ENCODE measurements at places on chromosomes 16 and 17. TPM values are rescaled to one million over a fixed set of nuclear protein-coding genes. Genes with fewer than 3 reads are reported as not detected.
A peak's percentile ranks its signal among the peaks of the same experiment; 100 is the strongest.

The PFAS gene
- total RNA-seq = 19.3 TPM

The GCGR gene
- total RNA-seq = not detected

The CAVIN1 gene
- 256 TPM for total RNA-seq

The ZCCHC14 gene
- total RNA-seq = 24.8 TPM

DNA sequence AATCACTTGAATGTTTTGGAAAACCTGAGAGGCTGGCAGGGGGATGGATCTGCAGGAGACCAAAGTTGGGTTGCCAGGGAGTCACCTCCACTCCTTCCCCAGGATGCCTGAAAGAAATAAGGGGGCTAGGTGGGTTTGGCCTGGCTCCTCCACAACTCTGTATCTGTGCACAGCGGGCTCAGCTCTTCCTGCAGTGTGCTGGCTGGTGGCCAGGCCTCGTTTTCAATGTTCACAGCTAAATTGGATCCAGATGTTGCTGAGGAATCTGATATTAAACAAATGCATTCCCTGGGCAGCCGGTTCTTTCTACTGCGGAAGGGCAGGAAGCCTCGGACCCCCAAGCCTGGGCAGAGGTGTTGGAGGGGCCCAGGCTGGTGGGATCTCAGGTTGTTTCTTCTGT is 106.2 kb downstream of the N4BP1 start:
- no peak for DNase-seq

DNA sequence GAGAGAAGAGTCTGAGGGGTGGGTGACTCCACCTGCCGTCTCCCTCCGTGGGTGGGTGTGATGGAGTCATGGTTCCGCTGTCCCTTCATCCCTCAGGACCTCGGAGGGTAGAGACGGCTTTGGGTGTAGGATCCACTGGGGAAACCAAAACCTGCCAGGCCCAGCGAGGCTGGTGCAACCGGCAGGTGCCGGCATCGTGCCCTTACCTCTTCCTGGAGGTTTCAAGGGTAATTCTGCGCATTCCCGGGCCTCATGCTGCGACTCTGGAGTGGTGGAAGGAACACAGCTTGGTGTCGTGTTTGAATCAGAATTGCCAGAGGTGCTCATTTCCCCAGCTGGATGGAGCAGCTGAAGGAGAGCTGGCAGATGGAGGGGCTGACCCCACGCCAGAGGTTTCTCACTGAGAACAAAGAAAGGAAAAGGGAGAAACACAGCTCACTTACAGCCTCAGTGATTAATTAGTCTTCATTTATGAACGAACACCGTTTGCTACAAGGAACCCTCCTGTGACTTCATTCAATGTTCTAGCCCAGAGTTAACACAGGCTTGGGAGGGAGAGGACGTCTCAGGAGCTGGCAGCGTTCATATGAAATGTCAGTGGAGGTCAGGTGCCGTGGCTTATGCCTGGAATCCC is 16.3 kb upstream of the ATP2A3 start:
- DNase-seq = no peak

GRCh38 chr17:82838386-82839063 is 1.3 kb downstream of the ZNF750 start:
- peak; percentile 66 for DNase-seq

- DNase-seq = no peak
These were observed 11.7 kb downstream of the ZNHIT3 start for GRCh38 chr17:36498155-36498554.

Data from renal cortical epithelial cell (primary cell).